ENCODE measurements at places on chromosomes 11 and 22. TPM values are rescaled to one million over a fixed set of nuclear protein-coding genes. Genes with fewer than 3 reads are reported as not detected.

- peak; percentile 12 for DNase-seq
Observed at GRCh38 chr11:33476945-33477606, 219.9 kb downstream of the HIPK3 start.

- no peak for DNase-seq
Observed at GRCh38 chr11:11640996-11641395, 19.2 kb upstream of the GALNT18 start.

DNA sequence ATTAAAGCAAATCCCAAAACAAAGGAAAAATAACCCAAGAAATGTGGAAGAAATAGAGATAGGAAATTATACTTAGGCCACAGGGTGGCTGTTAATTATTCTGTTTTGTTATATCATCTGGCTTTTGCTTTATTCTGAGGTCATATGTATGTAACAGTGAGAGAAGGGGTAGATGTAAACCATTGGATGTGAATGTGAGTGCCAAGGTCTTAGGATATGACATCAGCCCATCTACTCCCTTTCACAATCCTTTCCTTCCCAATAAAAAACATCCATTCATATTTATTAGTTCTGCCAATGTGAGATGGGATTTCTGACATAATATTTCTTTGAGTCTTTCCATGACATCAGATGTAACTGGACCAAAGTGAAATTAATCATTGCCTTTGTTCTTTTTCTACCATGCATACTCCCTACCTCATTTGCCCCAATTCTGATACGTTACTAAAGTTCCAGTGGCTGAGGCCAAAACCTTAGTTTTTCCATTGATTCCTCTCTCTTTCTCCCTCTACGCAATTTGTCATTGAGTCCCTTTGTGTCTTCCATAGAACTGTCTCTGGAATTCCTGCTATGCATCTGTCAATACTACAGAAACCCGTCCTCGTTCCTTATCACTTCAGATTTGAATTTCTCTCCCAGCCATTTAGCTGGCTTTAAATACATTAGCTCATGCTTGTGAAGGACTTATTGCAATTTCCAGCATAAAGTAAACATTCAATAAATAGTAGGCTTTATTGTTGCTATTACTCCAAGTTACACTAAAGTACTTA, 170.3 kb downstream of the ARHGAP42 start:
- DNase-seq = no peak

GRCh38 chr11:67301313-67301921, 1.9 kb upstream of the SSH3 start:
- DNase-seq = no peak

DNA sequence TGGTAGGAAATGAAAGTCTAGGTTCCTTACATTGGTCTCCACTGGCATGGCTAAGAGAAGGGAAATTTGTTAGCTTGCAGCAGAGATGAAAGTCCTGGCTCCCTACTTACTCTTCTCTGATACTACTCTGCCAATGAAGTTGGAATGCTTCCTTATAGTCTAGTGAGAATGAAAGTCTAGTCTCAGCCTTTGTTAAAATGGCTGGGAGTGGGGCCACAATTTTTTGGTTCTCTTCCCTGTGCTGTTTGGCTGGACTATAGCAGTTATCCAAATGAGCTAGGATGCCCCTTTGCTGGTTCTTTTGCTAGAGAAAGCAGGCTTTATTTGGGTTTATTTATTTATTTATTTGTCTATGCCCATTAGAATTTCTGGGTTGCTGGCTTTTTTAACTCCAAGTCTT, 414.3 kb downstream of the AASDHPPT start:
- DNase-seq = no peak

DNA sequence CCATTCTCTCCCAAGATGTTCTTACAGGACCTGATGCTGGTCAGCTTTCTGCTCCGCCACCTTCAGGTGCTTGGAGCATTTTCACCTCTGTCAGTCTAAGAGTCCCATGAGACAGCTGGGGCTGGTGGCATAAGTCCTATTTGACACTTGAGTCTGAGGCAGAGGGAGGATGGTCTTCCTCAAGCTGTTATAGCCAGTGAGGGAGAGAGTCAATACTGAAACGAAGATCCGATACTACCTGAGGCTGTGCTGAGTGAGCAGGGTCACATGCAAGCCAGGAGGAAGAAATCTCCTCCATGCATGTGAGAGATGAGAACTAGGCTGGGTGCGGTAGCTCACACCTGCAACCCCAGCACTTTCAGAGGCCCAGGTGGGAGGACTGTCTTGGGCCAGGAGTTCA, 5.6 kb downstream of the ZFPL1 start:
- no peak for DNase-seq

DNA sequence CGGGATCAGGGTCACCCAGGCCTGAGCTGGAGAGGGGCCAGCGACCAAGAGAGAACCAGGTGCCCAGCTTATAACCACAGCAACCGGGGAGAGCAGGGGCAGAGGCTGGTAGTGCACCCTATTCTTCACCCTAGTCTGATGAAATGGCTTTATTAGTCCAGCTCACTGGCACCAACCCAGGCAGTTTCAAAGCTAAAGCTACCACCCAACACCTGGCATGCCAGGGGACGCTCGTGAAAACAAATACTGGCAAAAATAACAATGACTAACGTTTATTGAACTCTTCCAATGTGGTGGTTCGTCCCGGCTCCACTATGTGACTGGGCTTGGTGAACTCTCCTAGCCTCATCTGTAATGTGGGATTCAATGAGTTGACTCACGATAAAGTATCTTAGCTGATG, 30.6 kb downstream of the SCGB1A1 start:
- DNase-seq = peak; percentile 10

GRCh38 chr22:35324762-35325161, 25.1 kb downstream of the TOM1 start:
- DNase-seq = no peak

Gene VWCE
- total RNA-seq = 0.26 TPM

Gene ELFN2
- 0.51 TPM for total RNA-seq

Gene OR10G8
- total RNA-seq = not detected

Data from bronchial epithelial cell (primary cell).